ENCODE measurements at places on chromosomes 1 and 21.

GRCh38 chr1:151259351-151259750, 4.8 kb downstream of the PSMD4 start:
- no peak for DNase-seq

GRCh38 chr21:26441149-26441548, 131.9 kb downstream of the CYYR1 start:
- DNase-seq = no peak

DNA sequence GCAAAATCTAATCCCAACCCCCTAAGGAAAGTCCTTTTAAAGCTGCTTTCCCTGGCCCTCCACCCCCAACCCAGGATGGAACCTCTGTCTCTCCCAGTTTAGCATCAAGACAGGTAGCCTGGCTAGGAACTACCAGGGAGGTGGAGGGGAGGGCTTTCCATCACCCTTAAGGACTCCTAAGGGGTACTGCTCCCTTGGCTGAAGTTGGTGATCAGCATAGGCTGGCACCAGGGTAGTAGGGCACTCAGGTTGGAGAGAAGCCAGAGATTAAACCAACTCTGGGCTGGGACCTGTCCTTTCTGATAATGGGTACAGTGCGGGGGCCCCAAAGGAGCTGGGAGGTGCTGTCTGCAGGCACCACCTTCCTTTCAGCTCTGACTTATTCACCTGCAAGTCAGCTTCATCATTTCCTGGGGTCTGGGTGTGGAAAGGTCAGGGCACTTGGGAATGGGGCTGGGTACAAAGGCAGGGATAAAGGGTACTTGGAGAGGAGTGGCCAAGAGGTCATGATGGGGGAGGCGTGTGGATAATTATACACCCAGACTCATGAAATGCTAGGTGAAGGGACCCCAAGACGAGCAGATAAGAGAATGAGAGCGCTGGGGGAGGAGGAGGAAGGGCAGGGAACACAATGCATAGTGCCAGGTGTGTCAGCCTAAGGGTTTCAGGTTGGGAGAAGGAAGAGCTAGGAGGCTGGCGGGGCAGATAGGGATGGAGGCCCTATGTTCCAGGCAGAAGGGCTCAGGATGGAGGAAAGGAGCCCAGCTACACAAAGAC, 1.2 kb downstream of the ARHGEF2 start:
- no peak for DNase-seq

DNA sequence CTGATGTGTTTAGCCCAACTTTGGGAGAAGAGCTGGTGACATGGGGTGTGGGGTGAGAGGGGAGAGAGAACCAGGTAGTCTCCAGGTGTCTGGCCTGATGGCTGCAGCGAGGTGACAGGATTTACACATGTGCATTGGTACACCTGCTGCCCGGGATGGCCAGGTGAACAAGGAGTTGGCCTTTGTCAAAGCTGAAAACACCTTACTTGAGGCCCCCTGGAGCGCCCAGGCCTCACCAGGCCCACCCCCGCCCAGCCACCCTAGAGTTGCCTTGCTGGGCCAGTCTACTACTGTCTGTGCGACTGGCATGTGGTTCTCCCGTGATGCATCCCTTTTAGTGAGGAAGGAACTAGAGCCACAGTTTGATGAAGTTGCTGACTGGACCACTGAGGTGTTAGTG, 90.5 kb downstream of the ADARB1 start:
- no peak for DNase-seq

- DNase-seq = no peak
Measured at GRCh38 chr21:42448686-42449085, 45.0 kb downstream of the UBASH3A start.

DNA sequence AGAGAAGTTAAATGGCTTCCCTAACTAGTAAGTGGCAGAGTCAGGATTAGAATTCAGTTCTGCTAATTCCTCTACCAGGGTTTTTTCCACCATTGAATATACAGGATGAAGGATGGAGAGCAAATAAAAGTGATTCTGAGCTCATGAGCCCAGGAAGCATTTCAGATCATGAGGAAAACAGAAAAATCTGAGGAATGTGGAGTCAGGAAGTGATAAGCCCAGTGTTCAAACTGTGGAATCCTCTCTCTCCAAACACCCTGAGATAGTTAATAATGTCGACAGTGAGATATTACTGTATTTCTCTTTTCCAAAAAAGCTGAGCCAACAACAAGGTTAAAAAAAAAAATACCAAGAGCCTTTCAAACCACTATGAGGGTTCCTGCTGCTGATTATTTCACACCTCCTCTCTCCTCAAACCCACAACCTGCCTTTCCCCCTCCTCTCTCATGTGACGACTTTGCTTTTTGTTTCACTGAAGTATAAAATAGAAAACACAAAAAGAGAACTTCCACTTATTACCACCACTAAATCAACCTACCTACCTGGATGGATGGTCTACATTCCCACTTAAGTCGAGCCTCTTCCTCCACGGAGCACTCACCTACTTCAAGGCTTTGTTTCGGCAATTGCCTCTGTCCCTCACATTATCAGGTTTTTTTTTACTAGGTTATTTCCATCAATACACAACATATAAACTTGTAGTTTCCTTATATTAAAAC, 8.9 kb downstream of the SLAMF1 start:
- DNase-seq = peak; percentile 49

DNA sequence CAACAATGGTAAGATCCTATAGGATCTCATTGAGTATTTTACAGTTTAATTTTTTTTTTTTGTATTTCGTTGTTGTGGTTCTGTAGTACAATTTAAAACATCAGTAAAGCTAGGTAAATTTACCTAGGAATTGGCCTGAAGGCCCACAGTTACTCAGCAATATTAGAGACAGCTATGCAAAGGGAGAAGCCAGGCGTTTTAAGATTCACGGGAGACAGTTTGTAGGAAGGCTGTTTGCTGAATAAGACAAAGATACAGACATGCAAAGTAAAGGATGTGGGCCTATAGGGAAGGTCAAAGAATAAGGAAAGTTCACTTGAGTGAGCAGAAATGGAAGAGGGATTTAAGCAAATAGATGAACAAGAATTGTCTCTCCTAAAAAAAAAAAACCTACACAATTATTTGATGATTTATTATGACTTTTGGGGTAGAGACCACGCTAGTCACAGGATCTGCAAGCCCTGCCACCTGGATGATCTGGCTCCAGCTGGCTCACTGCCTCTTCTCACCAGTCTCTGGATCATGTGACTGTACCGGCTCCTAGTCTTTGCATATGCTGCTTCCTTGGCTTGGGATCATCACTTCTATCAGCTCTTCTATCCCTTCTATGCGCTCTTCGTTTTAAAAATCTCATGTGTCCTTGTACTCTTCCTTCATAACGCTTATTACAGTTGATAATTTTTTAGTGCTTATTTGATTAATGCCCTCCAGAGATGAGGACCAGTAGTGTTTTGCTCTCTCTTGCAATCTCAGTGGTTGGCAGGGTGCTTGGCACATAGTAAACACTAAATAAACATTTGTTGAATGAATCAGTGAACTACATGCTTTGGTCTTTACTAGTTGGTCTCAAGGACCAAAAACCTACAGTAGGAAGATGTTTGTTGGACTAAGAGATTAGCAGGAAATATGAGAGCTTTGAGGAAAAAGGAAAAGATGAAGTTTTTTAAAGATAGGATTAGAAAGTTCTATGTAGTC, 14.1 kb downstream of the DYRK1A start:
- DNase-seq = no peak

DNA sequence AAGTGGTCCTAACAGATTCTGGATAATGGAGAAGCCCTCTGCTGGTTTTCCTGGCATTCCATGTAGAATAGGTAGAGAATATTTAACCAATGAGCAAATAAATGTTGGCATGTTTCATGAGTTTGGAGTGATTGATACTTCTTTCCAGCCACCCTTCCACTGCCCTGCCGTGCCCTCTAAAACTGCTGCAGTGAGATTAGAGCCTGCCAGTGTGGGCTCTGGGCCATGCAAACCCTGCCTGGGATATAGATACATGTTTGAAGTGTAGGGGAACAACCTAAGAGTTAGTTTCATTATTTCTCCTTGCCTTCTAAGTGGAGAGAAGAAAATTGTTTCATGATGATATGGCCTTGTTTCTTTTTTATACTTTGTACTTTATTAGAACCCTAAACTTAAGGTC, 10.4 kb downstream of the UBE2Q1 start:
- DNase-seq = no peak

GRCh38 chr1:163870666-163871065, 548.9 kb downstream of the NUF2 start:
- DNase-seq = no peak

DNA sequence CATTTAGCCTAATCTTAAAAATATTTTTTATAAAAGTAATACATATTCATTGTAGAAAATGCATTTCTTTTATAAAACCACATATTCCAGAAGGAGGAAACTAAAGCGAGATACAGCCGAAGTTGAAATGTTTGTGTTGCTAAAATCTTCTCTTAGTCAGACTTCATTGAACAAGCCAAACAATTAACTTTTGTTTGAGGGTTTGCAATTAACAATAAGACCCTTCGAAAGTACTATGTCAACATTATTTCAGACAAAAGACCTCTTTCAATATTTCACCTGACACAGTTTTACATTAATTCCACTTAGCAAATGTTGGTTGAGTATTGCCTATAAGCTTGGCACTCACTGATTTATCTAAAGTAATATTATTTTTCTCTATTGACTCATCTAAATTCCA, 354.0 kb upstream of the ADAMTS5 start:
- no peak for DNase-seq

- peak; percentile 26 for DNase-seq
Measured at GRCh38 chr1:180778782-180779398, 133.8 kb upstream of the KIAA1614 start.

DNA sequence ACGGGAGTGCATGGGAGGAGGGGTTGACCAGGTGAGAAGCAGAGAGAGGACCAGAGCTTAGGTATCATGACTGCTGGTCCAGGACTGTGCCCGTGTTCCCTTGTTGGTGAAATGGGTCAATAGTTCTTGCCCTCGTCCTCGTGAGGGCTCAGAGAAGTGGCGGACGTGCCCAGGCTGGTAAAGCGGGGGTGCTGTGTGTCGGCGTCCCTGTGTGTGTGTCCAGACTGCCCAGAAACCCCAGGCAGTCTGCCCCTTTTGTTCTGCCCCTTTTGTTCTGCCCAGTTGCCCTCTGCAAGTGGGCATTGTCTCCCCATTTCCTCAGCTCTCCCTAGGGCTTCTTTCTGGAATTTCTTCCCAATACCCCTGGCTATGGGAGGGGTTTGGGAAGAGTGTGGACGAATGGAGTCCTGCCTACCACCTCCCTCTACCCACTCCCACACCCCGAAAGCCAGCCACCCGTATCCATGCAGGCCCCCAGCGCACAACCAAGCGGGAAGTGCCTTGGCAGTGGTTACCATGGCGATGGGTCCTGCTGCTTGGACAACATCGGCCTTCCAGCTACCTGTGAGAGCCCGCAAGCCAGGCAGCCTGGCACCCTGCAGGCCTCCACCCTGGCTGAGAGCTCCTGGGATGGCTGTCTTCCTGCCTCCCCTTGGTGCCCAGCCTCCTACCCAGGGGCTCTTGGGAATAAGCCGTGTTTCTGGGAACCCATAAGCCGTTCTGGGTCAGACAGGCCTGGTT, 34.7 kb downstream of the ACOT11 start:
- no peak for DNase-seq

GRCh38 chr1:31532173-31532572, 44.1 kb upstream of the TINAGL1 start:
- DNase-seq = no peak

DNA sequence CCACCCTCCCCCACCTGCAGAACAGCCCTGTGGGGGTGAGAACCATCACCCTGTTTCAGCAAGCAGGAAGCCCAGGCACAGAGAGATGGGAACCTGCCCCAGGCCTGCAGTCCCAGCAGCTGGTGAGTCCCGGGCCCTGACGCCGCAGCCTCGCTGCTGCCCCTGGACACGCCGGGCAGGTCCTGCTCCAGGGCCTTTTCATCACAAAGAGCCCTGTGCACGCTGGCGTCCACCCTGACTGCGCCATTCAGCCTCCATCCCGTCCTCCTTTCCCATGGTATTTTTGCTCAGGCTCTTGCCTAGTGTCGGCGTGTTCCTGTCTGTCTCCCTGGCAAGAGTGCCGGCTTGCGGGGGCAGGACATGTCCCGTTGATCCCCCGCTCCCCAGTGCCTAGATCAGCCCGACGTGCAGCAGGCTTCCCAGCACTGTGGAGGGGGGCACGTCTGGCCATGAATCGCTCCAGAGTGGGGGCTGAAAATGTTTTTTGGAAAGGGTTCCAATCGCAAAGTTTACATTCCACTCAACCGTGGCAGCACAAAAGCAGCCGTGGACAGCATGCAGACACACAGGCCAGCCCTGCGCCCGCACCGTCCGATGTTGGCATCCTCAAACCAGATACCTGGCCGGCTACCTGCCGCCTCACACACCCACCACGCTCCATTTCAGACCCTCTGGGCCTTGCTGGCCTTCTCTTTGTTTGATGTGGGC, 6.3 kb upstream of the TTC34 start:
- DNase-seq = no peak

DNA sequence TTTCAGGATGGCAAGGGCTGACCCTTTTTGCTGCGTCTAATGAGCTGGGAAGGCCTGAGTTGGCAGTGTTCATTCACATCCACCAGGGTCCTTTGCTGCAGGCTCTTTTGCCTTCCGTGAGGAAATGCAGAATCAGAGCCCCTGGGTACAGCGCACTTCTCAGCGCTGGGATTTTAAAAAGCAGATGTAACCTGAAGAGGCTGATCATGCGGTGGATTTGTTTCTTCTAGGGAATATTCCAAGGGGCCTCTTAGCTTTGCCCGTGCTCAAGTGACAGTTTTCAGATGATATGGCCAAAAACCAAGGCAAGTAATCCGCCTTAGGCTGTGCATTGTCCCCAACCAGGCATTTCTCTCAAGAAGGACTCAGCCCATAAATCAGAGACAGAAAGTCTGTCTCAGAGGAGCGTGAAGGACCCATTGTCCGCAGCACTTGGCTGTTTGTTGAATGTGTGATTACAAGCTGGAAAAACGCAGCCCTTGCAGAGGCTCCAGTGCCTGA, 237.6 kb downstream of the PTPRC start:
- DNase-seq = no peak

GRCh38 chr1:42422737-42423136, 33.1 kb downstream of the ZMYND12 start:
- DNase-seq = no peak

- no peak for DNase-seq
Measured at GRCh38 chr21:29080454-29080941, 7.0 kb upstream of the CCT8 start.

GRCh38 chr21:14995695-14996490, 68.9 kb downstream of the NRIP1 start:
- no peak for DNase-seq
